AML-193 (cell line): ENCODE measurements at places on chromosomes 1 and 21.

DNA sequence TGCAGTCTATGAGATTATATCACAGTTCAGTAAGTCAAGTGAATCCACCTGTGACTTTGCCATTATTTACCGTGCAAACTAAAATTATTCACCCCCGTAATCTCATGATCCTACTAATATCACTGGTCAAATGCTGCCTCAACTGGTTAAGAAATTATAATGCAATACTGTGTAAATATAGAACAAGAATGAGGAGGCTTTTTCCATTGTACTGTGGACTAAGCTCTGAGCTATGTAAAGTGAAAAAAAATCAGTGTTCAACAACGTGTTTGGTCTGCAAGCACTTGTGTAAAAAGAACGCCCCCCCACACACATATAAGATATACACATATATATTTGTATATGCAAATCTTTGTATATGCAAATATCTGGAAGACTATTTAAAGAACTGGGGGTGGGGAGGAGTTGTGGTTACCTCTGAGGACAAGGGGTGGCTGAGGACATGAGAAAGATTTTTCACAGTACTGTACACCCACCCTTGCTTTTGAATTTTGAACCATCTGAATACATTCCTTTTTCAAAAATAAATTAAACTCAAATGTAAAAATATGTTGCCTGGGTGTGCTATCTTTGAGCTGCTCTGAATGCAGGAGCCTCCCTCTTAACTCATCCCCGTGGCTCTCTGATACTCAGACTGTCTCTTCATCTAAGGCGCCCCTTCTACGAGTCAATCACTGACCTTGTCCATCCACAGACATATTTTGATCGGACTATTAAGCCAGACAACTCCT, 57.0 kb downstream of the PTP4A2 start:
- DNase-seq: no peak

GRCh38 chr1:168467452-168467851, 76.3 kb downstream of the XCL2 start:
- DNase-seq: peak; percentile 12

DNA sequence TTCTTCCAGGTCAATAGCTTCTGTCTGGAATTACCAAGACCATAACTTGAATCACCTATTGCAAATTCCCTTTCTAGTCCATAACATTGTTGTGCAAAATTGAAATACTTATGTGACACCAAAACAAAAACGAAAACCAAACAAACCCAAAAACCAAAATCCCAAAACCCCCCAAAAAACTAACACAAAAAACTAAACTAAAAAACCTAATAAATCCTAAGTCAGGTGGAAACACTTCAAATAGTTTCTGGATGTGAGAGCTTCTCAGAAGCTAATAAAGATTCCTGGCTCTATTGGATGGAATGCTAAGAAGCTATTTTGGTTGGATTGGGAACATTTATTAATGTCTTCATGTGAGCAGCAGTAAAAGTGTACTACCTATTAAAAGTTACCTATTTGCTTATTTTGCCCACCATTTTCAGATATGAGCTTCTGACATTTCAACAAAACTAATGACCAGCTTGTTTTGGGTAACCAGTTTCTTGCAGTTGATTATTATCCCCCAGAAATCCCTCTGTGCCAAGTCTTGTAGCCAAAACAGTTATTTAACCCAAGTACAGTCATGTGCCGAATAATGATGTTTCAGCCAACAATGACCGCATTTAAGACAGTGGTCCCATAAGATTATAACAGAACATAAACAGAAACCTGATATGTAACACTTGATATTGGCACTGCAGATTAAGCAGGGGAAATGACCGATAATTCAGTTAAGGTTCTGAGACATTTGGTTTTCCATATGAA, 76.4 kb downstream of the LTN1 start:
- DNase-seq: no peak

DNA sequence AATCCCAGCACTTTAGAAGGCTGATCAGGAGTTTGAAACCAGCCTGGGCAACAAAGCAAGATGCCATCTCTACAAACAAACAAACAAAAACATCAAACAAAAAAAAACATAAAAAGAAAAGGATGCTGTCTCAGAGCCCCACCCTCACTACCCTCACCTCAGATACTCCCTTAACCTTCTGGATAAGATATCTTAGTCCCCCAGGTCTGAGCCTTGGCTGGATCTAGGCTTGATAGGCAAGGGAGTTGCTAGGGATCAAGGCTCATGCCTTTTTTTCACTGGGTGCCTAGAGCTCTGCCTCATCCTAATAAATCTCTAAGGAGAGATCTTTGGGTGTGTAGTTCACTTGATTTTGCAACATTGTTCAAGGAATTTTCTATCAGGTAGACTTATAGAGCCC, 7.4 kb downstream of the HDAC1 start:
- no peak for DNase-seq

GRCh38 chr1:36160949-36161485, 5.1 kb downstream of the MAP7D1 start:
- DNase-seq: peak; percentile 62
